ENCODE measurements at places on chromosomes 3 and 15. TPM values are rescaled to one million over a fixed set of nuclear protein-coding genes. Genes with fewer than 3 reads are reported as not detected.

The CHDH gene
- under 0.01 TPM for total RNA-seq

The CP gene
- total RNA-seq: 63.3 TPM

The NFKBIZ gene
- total RNA-seq: 56.8 TPM

The FETUB gene
- not detected for total RNA-seq

Measured in aortic smooth muscle cell (primary cell).